Stimulated activated CD4-positive, alpha-beta T cell treated with anti-CD3 and anti-CD28 coated beads, Interleukin-1b, Interleukin-23, amount 100 ng/mL, for 1 hour (primary cell): ENCODE measurements at places on chromosomes 12 and 14.

DNA sequence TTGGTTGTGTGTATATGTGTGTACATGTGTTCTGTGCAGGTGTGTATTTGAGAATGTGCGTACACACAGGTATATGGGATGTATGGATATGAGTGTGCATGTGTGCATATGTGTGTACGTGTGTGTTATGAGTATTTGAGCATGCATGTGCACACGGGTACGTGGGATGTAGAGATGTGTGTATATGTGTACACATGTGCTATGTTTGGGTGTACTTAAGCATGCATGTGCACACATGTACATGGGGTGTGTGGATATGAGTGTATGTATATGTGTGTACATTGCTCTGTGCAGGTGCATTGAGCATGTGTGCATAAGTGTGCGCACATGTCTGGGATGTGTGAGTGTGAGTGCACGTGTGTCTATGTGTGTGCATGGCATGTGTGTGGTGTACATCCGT is 34.3 kb upstream of the SFSWAP start:
- no peak for DNase-seq

GRCh38 chr12:88684610-88685009 is 104.3 kb upstream of the KITLG start:
- no peak for DNase-seq

- DNase-seq: no peak
Observed at GRCh38 chr12:2958432-2959191, 585 bp upstream of the TEAD4 start.

- no peak for DNase-seq
Observed at GRCh38 chr12:69000074-69000473, 67.1 kb upstream of the CPM start.

GRCh38 chr12:112031472-112031871 is 18.2 kb downstream of the ERP29 start:
- DNase-seq: no peak

- DNase-seq: no peak
Observed at GRCh38 chr12:94286583-94287244, 138.3 kb downstream of the PLXNC1 start.

DNA sequence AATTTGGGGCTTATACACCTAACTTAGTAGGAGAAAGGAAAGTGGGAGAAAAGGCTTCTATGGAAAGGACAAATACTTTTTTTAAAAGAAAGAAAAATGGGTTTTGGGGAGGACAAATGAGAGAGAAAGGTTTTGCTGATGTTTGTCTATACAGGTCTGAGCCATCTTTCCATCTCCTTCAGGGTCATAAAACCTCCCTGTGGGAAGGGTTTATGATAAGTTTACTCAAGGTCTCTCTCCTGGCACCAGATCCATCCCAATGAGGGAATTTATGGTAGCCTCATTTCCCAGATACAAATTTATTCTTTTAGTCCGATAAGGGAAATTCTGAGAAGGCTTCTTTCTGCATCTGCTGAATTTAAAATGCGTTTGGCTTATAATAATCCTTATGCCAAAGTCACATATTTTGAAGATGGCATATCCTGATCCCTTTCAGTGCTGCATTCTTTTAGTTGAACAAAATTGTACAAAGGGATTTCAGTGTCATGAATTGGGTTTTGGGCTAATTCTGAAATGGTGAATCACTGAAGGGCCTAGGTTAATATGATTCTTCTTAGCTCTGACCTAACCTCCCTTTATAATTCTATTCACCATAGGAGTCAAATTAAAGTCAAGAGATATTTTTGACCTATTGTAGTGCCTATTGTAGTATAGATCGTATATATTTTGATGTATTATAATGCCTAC is 173.5 kb upstream of the DYRK2 start:
- no peak for DNase-seq

DNA sequence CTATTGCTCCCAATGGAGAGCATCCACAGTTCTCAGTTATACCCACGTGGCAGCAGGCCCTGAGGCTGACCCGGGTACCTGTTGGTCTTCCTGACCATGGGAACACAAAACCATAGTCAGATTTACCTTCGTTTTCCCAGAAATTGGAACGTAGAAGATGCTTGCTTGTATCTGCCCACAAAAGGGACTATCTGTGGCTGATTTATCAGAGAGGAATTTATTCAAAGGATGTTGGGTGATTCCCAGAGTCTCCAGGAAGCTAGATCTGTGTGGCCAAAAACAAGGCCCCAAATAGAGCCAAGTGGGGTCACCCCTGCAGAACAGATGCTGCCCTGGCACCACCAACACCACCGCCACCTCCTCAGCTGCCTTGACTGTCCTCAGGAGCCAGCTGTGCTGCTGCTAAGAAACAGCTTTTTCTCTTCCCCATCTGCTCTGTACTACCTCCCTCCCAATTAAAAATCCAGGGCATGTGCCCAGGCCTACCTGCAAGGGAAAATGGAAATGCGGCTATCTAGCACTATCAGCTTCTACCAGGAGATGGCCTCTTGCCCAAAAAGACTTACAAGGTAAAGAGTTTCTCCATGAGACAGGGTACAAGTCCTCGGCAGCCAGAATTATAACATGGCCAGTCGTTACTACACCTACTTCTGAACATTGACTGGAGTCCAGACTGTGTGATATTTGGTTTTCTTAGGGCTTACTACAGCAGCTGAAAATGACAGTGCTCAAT is 128.6 kb upstream of the PLEKHG7 start:
- no peak for DNase-seq
